Ascending aorta (tissue), 2 donors: ENCODE measurements at places on chromosomes 1 and 21. TPM values are rescaled to one million over a fixed set of nuclear protein-coding genes. Genes with fewer than 3 reads are reported as not detected.

GRCh38 chr1:217989510-217989909 is 295.6 kb upstream of the RRP15 start:
- no peaks in the 10 kb centered on the region for H3K36me3 ChIP-seq
- no peaks in the 10 kb centered on the region for H3K27me3 ChIP-seq
- H3K4me1 ChIP-seq, result no peaks in the 10 kb centered on the region
- no peak overlapping the region for H3K4me3 ChIP-seq
- H3K27ac ChIP-seq, result no peak overlapping the region

GRCh38 chr21:15667819-15668218 is 62.0 kb upstream of the USP25 start:
- H3K36me3 ChIP-seq, result no peaks in the 10 kb centered on the region
- no peaks in the 10 kb centered on the region for H3K4me1 ChIP-seq
- DNase-seq, result no peak
- no peaks in the 10 kb centered on the region for H3K27me3 ChIP-seq

- H3K4me1 ChIP-seq, result no peaks in the 10 kb centered on the region
- no peak overlapping the region for H3K27ac ChIP-seq
- H3K36me3 ChIP-seq, result no peaks in the 10 kb centered on the region
- DNase-seq, result no peak
- no peaks in the 10 kb centered on the region for H3K27me3 ChIP-seq
Measured at GRCh38 chr1:41780322-41780721, 138.4 kb downstream of the HIVEP3 start.

- no peak overlapping the region for H3K4me3 ChIP-seq
- peaks cover 6% of the 10 kb centered on the region for H3K4me1 ChIP-seq
- H3K36me3 ChIP-seq, result no peaks in the 10 kb centered on the region
- no peak for DNase-seq
- no peaks in the 10 kb centered on the region for H3K27me3 ChIP-seq
Measured at GRCh38 chr1:209770636-209771415, 13.5 kb downstream of the C1orf74 start.

DNA sequence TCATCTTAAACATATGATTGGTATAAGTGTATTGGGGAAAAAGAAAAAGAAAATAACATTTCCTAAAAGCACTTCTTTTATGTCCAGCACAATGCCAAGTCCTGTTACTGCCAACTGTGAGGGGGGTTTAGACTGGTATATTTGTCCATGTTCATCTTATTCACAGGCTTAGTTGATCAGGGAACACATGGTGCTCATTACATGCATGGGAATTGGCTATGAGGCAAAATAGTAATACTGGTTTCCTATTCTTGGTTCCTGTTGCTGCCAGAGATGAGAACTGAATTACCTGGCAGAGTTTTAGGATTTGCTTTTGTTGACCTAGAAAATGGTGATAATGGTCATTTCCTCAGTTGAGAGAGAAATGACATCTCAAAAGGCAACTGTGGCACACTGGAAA is 398.8 kb downstream of the DUSP10 start:
- H3K36me3 ChIP-seq, result no peaks in the 10 kb centered on the region
- H3K27ac ChIP-seq, result no peak overlapping the region
- DNase-seq, result no peak
- H3K4me1 ChIP-seq, result no peaks in the 10 kb centered on the region
- no peaks in the 10 kb centered on the region for H3K27me3 ChIP-seq
- no peak overlapping the region for H3K4me3 ChIP-seq

DNA sequence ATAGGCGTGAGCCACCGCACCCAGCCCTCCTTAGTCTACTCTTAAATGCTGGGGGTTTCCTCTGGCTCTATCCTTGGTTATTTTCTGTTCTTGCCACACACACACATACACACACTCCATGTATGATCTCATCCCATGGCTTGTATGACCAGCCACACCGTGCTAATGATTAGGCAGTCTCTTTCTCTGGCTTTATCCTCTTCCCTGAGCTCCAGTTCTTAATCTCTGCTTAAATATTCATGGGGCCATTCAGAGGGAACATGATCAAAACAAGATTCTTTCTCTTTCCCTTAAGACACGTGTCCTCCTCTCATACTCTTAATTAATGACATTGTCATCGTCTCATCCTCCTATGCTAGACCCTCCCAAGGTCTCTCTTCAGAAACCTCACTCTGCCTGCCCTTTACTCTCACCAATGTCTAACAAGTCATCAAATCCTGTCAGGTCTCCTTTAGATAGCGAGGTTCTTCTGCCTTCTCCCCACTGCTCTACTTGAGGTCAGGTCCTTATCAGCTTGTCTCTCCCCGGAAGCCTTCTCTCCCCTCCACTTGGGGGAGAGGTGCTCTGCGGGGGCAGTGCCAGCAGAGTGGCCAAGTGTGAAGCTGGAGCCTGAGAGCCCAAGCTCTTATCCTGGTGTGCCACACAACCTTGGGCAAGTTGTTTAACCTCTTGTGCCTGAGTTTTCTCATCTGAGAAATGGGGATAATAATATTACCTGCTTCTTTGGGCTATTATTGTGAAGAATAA is 83.0 kb upstream of the GNG12 start:
- H3K4me3 ChIP-seq, result no peak overlapping the region
- DNase-seq, result no peak
- no peaks in the 10 kb centered on the region for H3K4me1 ChIP-seq
- H3K27me3 ChIP-seq, result no peaks in the 10 kb centered on the region
- no peaks in the 10 kb centered on the region for H3K36me3 ChIP-seq

DNA sequence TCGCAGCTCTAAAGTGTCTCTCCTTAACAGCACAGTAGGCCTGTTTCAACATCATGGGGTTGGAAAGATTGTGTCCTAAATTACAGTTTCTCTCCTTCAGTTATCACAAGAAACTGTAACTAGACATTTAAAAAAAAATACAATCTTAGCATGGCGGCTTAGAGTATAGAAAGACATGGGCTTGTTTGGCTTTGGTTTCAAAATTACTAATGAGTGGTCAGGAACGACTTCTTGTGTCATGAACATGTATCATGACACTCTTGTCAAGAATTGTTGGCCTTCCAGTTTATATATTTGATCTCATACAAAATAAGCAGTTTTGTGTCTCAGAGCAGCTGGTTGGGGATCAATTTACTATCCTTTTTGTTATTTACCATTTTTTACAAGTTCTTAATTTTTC is 2.1 kb downstream of the GJA8 start:
- no peak for DNase-seq
- no peaks in the 10 kb centered on the region for H3K27me3 ChIP-seq
- no peaks in the 10 kb centered on the region for H3K36me3 ChIP-seq
- no peaks in the 10 kb centered on the region for H3K4me1 ChIP-seq

DNA sequence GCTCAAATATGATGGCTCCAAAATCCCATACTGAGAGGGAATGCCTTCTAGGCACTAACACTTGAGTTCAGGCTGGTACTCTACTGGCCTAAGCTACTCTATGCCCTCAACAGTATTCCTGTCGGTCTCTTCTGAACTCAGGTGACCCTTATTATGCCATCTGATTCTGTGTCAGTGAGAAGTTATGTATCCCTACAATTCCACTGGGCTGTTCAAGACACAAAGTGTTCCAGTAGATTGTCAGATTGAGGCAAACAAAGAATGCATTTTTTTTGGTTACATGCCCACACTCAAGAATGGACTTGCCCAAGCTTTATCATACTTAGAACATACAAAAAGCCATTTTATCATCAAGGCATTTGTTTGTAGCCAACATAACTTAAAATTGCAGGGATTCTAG is 553.8 kb upstream of the PRMT6 start:
- H3K4me1 ChIP-seq, result no peaks in the 10 kb centered on the region
- DNase-seq, result no peak
- no peaks in the 10 kb centered on the region for H3K27me3 ChIP-seq

- H3K27ac ChIP-seq, result no peak overlapping the region
- no peaks in the 10 kb centered on the region for H3K36me3 ChIP-seq
- no peaks in the 10 kb centered on the region for H3K27me3 ChIP-seq
- H3K4me1 ChIP-seq, result no peaks in the 10 kb centered on the region
- no peak for DNase-seq
Measured at GRCh38 chr21:24955275-24955961, 651.9 kb downstream of the MRPL39 start.

GRCh38 chr1:209790286-209791193 is 6.2 kb upstream of the C1orf74 start:
- no peaks in the 10 kb centered on the region for H3K4me1 ChIP-seq
- H3K4me3 ChIP-seq, result no peak overlapping the region

DNA sequence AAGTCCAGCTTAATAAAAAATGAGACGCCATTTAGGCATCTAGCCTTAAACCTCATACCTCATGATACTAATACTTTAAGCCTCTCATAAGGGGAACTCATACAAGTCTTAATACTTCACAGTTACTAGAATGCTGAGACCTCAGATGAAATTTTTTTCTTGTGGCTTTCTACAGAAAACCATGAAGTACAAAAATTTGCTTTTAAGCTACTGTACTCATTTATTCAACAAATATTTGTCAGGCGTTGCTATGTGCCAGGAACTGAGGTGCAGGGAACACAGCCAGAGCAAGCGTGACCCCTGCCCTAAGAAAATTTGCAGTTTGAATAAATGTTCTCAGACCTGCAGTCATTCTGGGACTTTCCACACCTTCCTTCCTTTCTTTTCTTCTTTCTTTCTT is 150.6 kb downstream of the MRPL39 start:
- H3K27me3 ChIP-seq, result no peaks in the 10 kb centered on the region
- H3K4me3 ChIP-seq, result no peak overlapping the region
- H3K36me3 ChIP-seq, result no peaks in the 10 kb centered on the region
- peaks cover 9% of the 10 kb centered on the region for H3K4me1 ChIP-seq
- H3K27ac ChIP-seq, result no peak overlapping the region

DNA sequence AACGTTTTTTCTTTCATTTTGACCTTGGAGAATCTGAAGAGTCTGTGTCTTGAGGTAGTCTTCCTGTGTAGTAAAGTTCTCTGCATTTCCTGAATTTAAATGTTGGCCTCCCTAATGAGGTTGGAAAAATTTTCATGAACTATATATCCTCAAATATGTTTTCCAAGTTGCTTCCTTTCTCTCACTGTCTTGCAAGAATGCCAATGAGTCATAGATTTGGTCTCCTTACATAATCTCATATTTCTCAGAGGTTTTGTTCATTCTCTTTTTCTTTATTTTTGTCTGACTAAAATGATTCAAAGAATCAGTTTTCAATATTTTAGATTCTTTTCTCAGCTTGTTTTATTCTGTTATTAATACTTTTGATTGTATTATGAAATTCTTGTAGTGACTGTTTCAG is 87.6 kb downstream of the DRAM2 start:
- no peaks in the 10 kb centered on the region for H3K4me1 ChIP-seq
- no peaks in the 10 kb centered on the region for H3K36me3 ChIP-seq
- no peak overlapping the region for H3K4me3 ChIP-seq
- DNase-seq, result no peak

WNT3A gene
- total RNA-seq, result not detected
